ENCODE measurements at places on chromosomes 3 and 15.

DNA sequence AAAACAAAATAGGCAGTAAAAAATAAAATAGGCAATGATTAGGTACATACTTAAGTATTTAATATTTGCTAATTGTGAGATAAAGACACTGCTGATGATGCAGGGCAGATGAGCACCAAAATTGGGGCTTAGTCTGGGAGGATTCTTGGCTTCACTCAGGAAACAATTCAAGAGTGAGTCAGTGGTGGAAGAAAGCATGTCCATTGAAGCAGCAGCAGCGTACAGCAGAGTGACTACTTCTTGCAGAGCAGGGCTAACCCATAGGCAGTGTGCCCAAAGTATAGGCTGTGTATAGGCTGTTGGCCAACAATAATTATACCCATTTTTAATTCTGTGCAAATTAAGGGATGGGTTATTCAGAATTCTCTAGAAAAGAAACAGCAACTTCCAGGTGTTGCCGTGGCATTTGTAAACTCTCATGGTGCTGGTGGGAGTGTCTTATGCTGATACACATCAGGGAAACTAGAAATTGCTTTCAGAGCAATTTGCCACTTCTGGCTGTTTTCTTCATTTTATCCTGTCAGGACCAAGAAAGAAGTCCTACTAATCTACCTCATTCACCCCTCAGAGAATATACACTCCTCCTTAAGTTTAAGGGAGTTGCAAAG, 317.3 kb upstream of the NAALADL2 start:
- no peak for DNase-seq

DNA sequence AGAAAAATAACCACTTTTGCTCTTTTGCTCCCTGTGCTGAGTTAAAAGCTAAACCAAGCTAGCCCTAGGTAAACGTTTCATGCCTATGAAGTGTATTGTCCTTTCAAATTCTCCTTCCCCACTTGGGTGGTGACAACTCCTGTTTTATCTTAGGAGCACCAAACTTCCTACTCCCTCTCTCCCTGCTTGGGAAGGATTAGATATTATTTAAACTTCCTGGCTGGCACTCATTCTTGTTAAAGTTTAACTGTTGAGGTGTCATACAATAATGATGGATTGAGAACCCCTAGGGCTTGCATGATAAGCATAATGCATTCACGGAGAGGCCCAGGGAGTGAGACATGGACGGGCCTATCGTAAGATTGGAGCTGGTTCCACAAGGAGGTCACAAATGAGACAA, 29.5 kb downstream of the B4GALT4 start:
- no peak for DNase-seq

GRCh38 chr3:67389176-67389575, 265.2 kb downstream of the SUCLG2 start:
- DNase-seq: no peak

DNA sequence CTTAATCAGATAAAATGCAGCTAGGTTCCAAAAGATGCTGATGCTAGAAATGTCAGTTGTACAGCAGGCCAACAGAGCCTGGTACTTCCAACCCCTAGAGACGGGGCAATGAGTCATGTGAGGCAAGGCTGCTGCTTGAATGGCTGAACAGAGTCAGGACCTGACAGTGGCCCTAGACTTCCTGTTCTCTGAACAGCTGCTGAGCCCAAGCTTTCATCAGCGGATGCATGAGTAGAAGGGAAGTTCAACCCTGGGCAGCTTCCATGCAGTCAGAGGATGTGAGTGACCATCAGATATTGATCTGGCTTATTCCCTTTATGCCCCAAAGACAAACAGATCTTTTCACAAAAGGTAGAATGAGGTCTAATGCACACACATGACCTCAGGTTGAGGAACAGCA, 282.9 kb upstream of the COL8A1 start:
- no peak for DNase-seq

- DNase-seq: no peak
Observed at GRCh38 chr3:143119974-143120715, 574 bp downstream of the CHST2 start.

DNA sequence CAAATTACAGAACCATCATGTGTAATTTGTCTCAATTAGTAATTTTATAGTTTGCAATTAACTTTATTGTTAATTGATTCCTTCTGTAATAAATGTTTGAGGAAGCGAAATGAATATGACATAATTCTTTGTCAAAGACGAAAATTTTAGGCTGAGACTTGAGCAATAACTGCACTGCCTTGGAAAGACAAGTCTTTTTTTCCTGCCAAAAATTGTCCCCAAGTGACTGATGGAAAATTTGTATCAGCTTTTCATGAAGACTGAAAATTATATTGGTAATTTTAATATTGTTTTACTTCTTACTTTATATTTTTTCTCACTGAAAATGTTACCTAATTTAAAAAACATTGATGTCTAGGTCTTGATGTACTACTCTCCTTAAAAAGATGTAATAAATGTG, 622.6 kb downstream of the NLGN1 start:
- DNase-seq: no peak

DNA sequence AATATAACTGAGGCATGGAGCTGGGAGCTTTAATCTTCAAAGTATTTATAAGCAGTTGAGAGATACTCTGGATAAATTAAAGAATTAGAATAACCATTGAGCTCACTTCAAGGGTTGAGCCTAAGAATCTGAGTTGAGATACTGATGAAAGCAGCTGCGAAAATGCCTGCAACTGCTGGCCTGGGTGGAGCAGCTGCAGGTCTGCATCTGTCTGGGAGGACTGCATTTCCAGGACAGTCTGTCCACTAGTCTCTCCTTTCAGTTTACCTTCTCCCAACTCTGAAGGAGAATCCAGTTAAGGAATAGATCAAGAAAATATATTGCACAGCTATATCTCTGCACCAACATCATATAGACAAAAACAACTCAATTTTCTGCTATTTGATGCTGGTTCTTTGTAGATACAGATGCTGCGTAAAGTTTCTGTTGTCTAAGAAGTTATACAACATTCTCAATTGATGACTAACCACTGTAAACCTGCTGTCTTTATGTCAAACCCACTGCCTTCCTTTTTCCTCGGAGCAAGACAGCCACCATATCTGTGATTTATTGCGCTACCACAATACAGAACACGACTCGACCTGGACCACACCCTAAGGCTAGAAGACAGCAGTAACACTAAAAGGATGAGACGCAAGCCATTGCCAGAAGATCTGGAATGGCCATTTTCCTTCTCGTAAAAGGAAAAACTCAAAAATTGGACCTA, 245.1 kb downstream of the MAGI1 start:
- DNase-seq: no peak

GRCh38 chr15:60699845-60700244, 220.9 kb upstream of the ICE2 start:
- no peak for DNase-seq

DNA sequence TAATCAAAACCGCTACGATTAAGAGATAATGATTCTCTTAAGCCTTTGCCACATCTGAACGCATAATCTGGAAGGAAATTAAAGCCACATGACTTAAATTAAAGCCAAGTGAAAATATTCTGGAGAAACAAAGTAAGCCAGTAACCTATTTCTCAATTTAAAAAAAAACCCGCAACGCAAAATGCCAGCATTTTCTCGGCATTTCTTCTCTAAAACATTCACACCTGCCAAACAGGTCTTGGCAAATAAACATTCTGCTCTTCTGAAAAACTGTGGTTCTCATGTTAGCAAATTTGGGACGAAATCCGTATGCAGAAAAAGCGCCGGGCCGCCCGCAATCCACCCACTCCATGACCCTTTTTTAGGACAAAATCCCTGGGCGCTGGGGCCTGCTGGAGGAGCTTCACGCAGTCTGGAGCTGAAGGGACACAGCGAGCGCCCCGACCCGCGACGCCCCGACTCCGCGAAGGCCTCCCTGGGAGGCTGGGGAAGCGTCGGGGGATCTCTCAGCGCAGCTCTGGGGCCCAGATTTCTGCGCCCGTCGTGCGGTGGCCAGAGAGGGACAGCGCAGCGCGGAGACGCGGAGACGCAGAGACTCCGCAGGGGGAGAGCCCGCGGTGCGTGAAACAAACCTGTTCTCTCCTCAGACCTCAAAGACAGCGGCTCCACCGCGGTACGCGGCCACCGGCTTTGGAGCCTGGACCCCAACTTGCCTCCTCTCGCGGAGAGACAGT, 471 bp downstream of the NKIRAS1 start:
- no peak for DNase-seq

DNA sequence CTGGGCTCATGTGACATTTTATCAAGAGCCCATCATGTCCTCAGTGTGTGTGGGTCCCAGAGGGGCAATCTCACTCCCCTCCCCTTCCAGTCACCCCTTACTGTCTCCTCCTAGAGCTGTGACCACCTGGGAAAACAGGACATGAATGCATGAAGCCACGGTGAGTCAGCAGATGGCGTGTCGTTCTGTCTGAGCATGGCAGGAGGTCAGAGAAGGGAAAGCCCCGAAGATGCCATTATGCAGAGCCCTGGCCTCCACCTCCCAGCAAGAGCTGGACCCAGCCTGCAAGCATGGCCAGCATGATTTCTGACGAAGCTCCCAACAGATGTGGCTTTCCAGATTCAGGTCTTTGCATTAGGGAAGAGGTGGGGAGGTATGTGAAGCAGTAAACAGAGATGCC, 118.5 kb downstream of the TLE3 start:
- DNase-seq: no peak

- DNase-seq: no peak
Observed at GRCh38 chr3:11275926-11276325, 3.7 kb downstream of the ATG7 start.

DNA sequence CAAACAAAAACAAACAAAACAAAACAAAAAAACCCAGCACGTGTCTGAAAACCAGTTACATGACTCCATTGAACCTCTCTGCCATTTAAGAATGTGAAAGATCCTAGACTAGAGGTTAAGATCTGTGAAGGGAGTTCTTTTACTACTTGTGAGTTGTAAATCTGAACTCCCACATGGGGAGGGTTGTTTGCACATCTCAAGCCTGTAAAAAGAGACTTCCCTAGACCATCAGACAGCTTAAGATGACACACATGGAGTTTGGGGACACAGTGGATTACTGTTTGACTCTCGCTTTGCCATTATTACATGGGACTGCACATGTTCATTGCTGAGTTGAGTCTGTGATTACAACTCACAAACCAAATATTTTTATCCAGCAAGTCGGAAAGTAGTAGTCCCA, 171.5 kb downstream of the SLC9A9 start:
- no peak for DNase-seq

DNA sequence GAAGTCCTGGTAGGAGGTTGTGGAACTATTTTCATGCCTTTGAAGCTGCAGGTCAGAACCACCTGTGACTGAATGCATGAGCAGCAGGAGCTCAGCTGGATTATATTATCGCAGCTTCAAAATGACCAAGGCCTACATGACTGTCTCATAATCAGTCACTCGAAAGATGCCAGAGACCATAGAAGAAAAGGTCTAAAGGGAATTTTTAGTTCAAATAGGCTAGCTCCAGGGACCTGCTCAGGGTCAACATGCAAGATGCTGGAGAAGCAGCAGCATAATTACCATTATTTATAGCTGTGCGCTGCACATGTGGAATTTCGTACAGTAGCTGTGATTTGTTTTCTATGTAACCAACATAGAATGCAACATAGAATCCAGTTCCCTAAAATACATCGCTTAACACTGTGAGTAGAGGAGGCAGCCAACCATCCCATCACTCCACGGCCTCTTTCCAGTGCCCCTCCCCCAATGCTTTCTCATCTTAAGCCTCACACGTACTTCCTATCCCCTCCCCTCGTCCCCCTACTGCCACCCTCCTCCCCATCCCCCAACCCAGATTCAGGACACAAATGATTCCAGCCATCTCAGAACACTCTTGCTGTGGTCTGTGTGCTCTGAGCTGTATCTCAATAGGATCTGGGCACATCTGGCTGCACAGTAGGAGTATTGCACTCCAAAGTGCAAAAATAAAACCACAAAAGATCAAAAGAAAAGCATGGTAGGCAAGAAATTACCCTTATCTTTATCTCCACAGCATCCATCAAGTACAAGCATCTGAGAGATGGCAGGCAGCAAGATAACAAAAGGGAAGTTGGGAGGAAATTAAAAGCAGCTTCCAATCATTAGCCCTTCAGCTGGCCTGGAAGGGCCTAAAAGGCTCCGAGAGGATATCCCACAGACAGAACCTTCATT, 352.8 kb upstream of the SEMA6D start:
- no peak for DNase-seq

- DNase-seq: no peak
Observed at GRCh38 chr15:33124811-33125210, 69.7 kb downstream of the FMN1 start.

DNA sequence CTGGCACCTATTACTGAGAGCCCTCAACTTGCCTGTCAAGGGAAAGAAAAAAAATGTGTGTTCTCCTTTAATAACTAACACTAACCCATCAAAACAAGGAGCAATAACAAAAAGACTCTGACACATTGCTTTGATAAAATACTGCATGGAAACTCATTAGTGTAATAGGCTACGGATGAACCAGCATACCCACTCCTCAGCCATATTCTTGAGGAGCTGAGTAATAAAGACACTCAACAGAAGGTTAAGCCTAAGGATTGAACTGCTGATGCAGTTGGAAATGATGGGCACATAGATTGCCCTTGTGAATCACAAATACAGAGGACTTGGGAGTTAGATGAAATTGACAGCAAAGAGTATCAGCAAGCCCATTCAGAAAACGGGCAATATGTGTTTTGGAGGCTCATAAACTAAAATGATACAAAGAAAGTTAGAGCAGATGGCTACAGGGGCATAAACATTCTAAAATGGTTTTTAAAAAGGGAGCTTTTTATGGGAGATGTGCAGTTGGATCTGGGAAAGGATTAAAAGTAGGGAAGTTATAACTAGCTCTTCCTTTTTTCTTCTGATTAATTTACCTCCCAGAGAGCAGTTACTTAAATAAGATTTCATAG, 447.6 kb upstream of the IL12A start:
- no peak for DNase-seq

GRCh38 chr3:99962703-99963102, 145.0 kb downstream of the CMSS1 start:
- no peak for DNase-seq

DNA sequence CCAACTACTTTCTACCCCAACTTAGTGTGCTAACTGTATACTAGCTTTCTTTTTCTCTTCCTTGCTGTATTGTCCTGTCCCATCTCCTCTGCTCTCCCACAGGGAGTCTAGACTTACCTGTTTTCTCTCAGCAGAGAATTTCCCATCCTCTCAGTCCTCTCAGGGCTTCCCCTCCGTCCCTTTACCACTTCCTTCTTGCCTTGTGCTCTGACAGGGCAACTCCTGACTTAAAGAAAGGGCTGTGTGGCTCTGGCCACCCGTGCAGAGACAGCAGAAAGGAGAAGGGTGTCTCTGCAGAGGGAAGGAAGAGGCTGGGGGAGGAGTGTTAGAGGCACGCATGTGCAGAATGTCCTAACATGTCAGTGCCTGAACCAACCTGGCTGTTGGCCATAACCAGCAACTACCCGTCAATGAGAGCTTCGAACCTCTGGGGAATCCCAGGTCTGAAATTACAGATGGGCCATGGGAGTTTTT, at the start of gene GCSAM:
Gene GCSAM, minus strand, starts transcription at position 274 of the 474 bp plus-strand sequence. Its CDS starts 128 bp downstream, at position 146.
- no peak for DNase-seq

- no peak for DNase-seq
Observed at GRCh38 chr15:55124616-55125015, 72.1 kb downstream of the RSL24D1 start.

GRCh38 chr3:169278667-169279066, 384.8 kb downstream of the MECOM start:
- DNase-seq: no peak

GRCh38 chr3:170712798-170713197, 126.9 kb upstream of the SLC7A14 start:
- DNase-seq: no peak
